ENCODE measurements at places on chromosomes 1 and 21.

DNA sequence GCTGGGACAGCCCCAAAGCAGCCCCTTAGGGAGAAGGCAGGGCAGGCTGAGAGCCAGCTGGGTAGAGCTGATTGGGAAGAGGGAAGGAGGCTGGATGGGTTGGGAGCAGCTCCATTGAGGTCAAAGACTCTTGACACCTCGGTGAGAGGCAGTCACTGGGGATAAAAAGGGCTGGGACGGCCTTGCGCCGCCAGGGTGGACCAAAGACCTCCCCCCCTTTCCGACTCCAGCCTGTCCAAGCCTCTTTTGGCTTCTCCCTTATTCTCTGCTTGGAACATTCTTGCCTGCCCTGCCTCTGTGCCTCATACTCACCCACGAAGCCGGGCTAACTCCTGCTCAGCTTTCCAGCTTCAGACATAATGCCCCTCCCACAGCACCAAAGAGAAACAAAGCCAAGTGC lies 51.1 kb downstream of the LRRC38 start:
- no peak for DNase-seq

GRCh38 chr1:25484096-25484495 lies 53.4 kb downstream of the MACO1 start:
- no peak for DNase-seq

DNA sequence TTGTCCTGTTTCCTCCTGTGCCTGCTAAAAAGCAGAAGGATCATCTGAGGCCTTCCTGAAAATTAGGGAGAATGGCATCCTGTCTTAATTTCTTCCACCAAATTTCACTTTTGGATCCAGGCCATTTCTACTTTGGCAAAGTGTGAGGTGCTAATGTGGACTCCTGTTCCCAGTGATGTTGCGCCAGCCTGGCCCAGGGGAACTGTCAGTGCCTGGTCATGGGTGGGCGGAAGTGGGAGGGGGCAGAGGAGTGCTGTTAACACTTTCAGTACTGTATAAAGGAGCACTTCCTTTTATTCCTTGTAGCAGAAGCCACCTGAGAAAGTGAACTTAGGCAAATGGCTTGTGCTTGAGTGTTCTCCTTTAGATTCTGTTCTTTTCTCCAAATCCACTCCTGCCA lies 19.9 kb downstream of the ELAPOR1 start:
- no peak for DNase-seq

DNA sequence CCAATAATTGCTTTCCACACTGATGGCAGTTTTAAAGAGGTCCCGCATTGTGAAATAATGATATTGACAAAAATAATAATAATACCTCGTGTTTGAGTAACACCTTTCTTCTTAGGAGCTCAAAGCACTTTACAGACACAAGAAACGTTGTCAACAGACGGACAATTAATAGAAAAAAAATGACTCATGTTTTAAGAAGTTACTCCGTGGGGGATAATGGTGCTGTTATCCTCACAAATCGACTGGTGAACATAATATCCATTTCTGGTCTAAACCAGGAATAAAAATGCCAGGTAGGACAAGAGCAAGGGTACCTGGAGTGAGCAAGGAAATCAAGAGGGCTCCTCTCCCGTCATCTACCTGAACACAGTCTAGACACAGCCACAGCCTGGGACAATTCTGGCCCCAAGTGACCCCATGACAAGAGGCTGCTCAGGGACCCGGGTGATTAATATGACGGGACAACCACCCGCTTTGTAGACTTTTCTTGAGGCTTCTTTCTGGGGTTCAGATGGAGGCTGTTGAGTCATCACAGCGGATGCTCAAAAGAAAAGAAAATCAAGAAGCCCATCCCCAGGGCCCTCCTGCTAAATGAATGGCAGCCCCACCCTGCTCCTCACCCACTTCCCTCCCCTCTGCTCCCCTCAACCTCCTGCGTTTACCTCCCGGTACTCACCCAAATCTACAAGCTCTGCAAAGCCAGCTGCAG lies 146.2 kb upstream of the IRF2BP2 start:
- DNase-seq: no peak

- DNase-seq: no peak
Measured at GRCh38 chr1:90713741-90714509, 3.2 kb downstream of the BARHL2 start.

DNA sequence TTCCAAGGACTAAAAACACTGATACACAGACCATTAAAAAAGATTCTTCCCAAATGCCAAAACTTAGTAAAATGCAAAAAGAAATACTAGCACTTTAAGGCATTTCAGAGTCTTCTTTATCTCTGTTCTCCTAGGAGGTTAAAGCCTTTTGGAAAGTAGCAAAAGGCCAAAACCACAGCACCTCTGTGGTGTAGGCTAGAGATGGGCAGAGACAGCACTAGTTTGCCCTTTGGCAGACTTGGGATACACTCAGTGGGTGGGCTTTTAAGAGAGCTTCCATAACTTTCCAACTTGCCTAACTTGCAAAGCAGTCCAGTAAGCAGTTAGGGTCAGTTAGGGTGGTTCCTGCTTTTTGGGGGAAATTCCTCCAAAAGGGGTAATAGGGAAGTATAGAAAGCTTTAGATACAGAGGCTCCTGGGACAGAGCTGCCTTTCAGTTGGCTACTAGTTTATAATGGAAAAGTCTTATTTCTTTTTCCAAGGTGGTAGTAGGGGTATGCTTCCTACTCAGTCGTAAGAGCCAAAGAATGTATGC lies 17.9 kb upstream of the PTCH2 start:
- no peak for DNase-seq

GRCh38 chr1:54665852-54666251 lies 24.3 kb downstream of the MROH7 start:
- no peak for DNase-seq

DNA sequence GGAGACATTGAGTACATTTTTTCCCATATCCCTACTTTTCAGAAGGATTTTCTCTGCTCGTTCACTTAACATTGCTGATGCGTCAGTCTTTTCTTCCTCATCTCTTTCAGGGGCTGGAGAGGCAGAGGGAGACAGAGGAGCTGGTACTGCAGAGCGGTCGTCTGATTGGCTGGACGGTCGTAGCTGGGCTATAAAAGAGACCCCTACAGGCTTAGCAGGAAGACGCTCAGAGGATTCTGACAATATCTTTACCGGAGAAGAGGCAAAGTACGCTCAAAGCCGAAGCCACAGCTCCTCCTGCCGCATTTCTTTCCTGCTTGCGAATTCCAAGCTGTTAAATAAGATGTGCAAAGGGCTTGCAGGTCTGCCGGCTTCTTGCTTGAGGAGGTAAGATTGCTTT lies at the start of gene RGS4:
Gene RGS4, plus strand, starts transcription at position 220 of the 400 bp plus-strand sequence. Its CDS starts 124 bp downstream, at position 344.
- DNase-seq: no peak

All from GM12892 (cell line).